ENCODE measurements at places on chromosomes 1 and 21.

DNA sequence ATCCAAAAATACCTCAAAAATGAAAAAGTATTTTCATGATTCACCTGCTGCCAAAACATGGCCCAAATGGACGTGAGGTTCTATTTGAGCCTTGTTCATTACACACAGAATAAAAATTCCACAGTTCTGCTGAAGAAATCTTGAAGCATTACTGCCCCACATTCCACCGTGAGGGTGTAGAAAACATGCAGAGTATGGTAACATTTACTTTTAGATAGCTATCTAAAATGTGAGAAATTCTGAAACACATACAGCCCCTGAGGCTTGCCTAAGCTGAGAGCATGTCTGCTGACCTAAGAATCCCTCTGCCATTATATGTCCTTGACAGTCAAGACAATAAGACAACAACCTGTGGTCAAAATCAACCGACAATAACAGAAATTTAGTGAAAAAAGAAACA is 186.5 kb downstream of the DSCAM start:
- no peak for DNase-seq

- DNase-seq: no peak
These were observed 85.4 kb upstream of the ACTRT2 start for GRCh38 chr1:2935751-2936390.

DNA sequence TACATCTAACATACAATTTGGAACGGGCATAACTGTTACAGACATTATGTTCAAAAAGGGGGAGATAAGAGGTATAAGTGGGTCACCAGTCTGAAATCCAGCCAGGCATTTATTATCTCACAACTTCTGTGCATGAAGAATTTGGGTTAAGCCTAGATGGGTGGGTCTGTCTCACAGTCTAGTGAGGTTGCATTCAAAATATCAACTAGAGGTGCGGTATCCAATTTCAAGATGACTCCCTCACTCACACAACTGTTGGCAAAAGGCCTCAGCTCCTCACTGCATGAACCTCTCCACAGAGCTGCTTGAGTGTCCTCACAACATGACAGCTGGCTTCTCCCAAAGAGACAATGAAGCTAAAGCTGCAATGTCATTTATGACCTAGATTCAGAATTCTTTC is 4.7 kb downstream of the AUNIP start:
- no peak for DNase-seq

GRCh38 chr1:110220324-110220723 is 10.2 kb downstream of the KCNC4 start:
- DNase-seq: no peak

DNA sequence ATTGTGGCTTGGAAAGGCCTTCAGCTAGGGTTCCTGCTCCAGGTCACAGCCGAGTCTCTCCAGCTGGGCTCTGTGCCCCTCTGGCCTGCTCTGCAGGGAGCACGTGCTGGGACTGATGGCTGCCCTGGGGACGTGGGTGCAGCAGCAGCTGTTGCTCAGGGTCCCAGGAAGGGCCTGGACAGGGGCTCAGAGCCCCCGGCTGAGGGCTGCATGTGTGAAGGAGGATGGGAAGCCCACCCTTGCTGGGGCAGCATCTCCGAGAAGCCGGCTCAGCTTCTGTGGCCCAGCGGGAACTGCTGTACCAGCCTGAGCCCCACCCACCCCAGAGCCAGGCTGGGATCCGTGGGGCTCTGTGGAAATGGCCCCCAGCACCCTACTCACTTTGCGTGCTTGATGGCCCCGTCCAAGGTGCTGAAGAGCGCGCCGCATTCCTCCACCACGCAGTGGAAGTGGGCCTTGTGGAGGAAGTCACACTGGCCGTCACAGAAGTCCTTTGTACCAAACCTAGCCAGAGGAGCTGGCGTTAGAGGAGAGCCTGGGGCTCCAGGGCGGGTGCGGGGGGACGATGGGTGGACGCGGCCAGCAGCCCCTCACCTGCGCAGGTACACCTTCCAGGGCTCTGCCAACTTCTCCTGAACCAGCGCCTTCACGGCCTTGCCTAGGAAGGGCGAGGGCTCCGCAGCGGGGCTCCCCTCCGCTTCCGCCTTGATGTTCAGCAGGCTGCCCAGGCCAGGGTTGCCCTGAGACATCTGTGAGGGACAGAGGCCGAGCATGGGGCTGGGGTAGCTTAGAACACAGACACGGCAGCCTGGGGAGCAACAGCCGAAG is 147.5 kb downstream of the CASZ1 start:
- no peak for DNase-seq

- DNase-seq: peak; percentile 89
These were observed 35.4 kb downstream of the PTPRU start for GRCh38 chr1:29271724-29272123.

DNA sequence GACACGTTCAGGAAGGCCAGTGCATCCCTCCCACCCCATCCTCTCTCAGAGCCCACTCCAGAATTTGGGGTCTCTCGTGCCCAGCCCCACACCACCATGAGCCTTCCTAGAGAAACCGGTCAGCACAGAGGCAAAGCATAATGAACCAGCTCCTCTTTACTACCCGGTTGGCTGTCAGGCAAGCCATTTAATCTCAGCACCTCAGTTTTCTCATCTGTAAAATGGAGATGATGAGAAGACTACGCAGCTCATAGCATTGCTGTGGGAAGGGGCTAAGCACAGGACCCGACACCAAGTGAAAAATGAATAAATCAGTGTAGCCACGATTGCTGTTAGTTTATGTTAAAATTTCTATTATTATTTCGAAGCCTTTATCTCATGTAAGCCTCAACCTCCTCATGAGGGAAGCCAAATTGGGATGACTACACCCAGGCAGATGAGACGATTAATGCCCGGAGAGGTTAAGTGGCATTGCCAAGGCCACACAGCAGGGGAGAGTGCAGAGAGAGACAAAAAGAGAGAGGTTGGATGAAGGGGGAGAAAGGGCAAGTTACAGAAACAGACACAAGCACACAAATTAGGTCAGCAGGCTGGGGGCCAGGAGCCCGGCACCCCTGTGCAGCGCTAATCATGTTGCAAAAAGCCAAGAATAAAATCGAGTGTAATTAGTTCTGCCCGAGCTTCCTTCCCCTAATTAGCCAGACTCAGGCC is 25.7 kb downstream of the SDC3 start:
- DNase-seq: no peak

GRCh38 chr1:243420946-243421685 is 165.3 kb downstream of the SDCCAG8 start:
- no peak for DNase-seq
